ENCODE measurements at places on chromosomes 7 and 10. TPM values are rescaled to one million over a fixed set of nuclear protein-coding genes. Genes with fewer than 3 reads are reported as not detected.

DNA sequence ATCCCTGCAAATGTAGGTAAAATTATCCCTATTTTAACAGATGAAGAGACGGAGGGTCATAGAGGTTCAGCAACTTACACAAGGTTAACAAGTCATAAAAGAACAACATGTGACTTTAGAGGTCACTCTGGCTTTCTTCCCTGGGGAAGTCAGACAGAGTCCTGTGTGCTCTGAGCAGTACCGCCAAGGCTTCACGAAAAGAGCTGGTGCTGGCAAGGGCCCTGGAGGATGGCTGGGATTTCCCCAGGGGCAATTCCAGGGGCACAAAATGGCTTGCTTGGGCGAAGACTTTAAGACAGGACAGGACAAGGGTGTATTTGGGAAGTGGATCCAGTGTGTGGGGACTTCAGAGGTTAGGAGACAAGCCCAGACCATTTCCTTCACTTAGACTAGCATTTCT lies 144.1 kb downstream of the PIP4K2A start:
- peaks cover 5% of the 10 kb centered on the region for H3K36me3 ChIP-seq
- no peak overlapping the region for H3K4me3 ChIP-seq

GRCh38 chr7:33824911-33825459 lies 80.4 kb upstream of the BMPER start:
- H3K27ac ChIP-seq, result no peak overlapping the region
- no peak for DNase-seq
- H3K4me3 ChIP-seq, result no peak overlapping the region
- no peaks in the 10 kb centered on the region for H3K27me3 ChIP-seq

DNA sequence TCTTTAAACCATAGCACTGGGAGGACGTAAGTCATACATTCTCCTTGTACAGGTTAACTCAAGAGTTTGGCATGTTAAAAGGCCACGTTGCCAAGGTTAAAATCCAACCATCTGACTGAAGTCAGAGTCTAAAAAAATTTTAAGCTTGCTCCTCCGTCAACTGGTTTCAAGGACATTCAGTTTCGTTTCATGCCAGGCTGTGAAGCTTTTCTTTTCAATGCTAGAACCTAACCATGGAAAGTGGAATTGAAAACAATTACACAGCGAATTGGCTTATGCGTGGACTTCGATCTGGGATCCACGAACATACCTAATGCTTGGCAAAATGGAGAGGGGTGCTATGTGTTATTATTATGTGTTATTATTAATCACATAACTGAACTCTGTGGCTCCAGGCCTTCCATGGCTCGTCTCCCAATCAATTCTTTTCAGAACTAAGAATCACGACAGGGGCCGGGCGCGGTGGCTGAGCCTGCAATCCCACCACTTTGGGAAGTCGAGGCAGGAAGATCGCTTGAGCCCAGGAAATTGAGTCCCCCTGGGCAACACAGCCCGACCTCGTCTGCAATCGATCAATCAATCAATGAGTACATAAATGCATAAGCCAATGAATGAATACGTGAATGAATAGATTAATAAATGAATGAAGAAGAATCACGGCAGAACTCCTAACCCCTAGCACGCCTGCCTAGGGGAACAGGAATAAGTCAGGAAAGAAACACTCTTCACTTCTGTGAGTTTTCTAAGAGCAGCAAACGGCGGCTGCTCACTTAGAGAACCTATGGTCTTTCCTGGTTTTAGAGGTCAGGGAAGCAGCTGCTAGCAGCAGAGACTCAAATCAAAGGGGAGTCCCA lies 733 bp upstream of the ARL5B start:
- DNase-seq, result no peak
- H3K27ac ChIP-seq, result peak overlapping the region; percentile 99
- H3K4me3 ChIP-seq, result peak overlapping the region; percentile 91
- peaks cover 32% of the 10 kb centered on the region for H3K4me1 ChIP-seq
- H3K36me3 ChIP-seq, result no peaks in the 10 kb centered on the region
- H3K27me3 ChIP-seq, result no peaks in the 10 kb centered on the region

GRCh38 chr7:144786079-144786478 lies 49.8 kb downstream of the TPK1 start:
- no peaks in the 10 kb centered on the region for H3K36me3 ChIP-seq
- no peaks in the 10 kb centered on the region for H3K4me1 ChIP-seq
- no peaks in the 10 kb centered on the region for H3K27me3 ChIP-seq
- DNase-seq, result no peak

GRCh38 chr10:113345826-113346624 lies 206.8 kb upstream of the HABP2 start:
- H3K27me3 ChIP-seq, result no peaks in the 10 kb centered on the region
- no peak for DNase-seq
- no peak overlapping the region for H3K27ac ChIP-seq
- H3K4me3 ChIP-seq, result no peak overlapping the region

DNA sequence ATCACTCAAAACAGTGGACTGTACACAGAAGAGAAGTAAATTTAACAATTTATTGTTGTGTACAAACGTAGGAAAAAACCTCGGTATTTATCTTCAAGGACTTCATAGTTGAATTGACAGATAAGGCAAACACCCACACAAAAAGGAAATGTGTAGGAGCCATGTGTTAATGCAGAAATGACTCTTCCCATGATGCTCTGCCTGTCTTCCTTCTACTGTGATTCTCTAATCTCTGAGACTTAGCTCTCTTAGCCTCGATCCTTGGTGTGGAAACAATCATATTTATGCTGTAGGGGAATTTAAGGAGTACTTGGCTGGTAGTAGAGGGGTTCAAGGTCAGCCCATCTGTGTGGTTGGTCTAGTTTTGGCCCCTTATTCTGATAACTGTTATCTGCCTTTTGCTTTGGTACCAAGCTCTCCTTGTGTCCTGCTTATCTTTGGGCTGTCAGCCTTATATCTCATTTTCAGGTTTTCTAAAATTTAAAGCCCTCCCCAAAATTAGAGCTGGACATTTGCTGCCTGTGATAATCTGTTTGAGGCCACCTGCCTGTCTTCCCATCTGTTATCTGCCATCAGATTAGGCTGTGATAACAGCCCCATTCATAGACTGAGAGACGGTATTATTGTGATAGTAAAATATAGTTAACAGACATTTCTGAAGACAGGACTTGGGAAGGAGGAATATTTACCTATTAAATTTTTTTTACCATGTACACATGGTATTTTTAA lies 81.7 kb downstream of the GPR85 start:
- no peaks in the 10 kb centered on the region for H3K4me1 ChIP-seq
- no peaks in the 10 kb centered on the region for H3K27me3 ChIP-seq

GRCh38 chr10:10605551-10606081 lies 412.1 kb upstream of the CELF2 start:
- H3K27ac ChIP-seq, result peak overlapping the region; percentile 34
- no peaks in the 10 kb centered on the region for H3K27me3 ChIP-seq
- no peaks in the 10 kb centered on the region for H3K4me1 ChIP-seq
- no peak overlapping the region for H3K4me3 ChIP-seq
- DNase-seq, result no peak

DNA sequence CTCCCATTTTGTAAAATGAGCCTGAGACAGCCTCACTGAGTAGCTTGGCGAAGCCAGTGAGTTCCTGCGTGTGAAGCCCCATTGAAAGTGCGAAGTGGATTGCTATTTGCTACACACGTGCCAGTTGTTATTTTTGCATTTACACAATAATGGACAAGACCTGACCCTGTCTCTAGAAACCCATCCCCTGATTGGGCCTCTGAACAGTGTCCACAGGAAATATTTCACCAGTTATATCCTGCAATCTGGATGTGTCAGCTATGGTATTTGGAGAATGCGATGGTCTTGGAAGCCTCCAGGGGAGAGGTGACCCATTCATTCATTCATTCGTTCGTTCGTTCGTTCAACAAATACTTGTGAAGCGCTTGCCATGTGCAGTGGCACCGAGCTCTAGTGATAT lies 37.1 kb downstream of the COL13A1 start:
- no peaks in the 10 kb centered on the region for H3K36me3 ChIP-seq
- no peak for DNase-seq
- no peaks in the 10 kb centered on the region for H3K4me1 ChIP-seq
- no peak overlapping the region for H3K27ac ChIP-seq
- H3K4me3 ChIP-seq, result no peak overlapping the region

DNA sequence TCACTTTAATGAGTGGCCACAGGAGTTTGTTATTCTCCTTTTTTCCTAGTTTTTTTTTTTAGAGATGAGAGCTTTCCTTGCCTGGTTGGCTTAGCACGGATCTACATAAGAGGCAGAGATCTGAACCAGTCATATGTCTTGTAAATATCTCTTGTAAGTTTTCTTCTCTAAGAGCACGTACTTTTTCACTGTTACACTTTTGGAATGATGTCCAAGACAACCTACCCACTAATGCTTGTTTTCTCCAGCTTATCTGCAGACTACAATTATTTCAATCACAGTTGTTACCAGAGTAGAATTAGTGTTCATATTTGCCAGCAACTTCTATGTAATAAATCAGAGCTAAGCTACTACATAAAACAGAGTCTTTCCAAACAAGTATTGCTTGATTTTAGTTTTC lies 444.6 kb downstream of the KCNMA1 start:
- H3K36me3 ChIP-seq, result no peaks in the 10 kb centered on the region
- no peak for DNase-seq
- no peak overlapping the region for H3K27ac ChIP-seq
- H3K4me3 ChIP-seq, result no peak overlapping the region

DNA sequence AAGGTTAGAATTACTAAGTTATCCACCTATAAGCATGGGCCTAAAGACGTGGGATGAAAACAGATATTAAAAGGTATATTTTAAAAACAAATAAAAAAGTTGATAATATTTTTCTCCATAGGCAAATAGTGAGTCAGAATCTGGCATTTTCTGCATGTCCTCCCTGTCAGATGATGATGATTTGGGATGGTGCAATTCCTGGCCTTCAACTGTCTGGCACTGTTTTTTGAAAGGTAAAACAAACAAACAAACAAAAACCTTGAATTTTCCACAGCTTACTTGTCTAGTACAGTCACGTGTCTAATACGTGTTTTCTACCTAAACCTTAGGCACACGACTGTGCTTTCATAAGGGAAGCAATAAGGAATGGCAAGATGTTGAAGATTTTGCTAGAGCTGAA lies 17.4 kb downstream of the HBP1 start:
- DNase-seq, result no peak
- H3K4me1 ChIP-seq, result peaks cover 19% of the 10 kb centered on the region
- H3K27me3 ChIP-seq, result no peaks in the 10 kb centered on the region
- H3K36me3 ChIP-seq, result no peaks in the 10 kb centered on the region
- H3K4me3 ChIP-seq, result no peak overlapping the region

DNA sequence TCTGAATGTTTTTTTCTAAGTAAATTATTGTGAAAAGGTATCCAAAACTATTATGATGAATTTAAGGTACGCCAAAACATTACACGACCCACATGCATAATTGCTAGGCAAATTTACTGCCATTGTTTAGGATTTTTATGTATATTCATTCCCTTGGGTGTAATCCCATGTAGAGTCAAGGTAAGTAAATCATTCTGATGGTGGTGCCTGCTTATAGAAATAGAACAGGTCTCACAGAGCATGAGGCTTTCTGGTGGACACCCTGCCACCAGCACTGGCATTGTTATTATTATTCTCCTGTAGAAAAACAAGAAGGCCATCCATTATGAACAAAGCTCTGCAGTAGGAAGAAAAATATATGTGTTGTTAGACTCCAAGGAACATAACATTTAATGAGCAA lies 111.7 kb upstream of the ZNF804B start:
- H3K27ac ChIP-seq, result no peak overlapping the region
- no peak overlapping the region for H3K4me3 ChIP-seq
- no peak for DNase-seq
- no peaks in the 10 kb centered on the region for H3K4me1 ChIP-seq

DNA sequence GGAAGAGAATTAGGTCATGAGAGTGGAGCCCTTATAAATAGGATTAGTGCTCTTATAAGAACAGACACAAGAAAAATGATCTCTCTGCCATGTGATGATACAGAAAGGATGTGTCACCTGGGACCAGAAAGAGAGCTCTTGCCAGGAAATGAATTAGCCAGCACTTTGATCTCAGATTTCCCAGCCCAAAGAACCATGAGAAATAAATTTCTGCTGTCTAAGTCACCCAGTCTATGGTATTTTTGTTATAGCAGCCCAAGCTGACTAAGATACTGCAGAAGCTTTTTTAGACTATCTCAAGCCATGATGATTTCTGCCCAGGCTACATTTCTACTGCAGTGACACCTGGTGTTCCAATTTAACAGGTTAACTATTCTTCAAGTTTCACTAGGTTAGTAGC lies 84.8 kb downstream of the RSU1 start:
- H3K27me3 ChIP-seq, result no peaks in the 10 kb centered on the region
- H3K36me3 ChIP-seq, result peaks cover 10% of the 10 kb centered on the region
- no peak overlapping the region for H3K27ac ChIP-seq
- DNase-seq, result no peak
- no peak overlapping the region for H3K4me3 ChIP-seq

DNA sequence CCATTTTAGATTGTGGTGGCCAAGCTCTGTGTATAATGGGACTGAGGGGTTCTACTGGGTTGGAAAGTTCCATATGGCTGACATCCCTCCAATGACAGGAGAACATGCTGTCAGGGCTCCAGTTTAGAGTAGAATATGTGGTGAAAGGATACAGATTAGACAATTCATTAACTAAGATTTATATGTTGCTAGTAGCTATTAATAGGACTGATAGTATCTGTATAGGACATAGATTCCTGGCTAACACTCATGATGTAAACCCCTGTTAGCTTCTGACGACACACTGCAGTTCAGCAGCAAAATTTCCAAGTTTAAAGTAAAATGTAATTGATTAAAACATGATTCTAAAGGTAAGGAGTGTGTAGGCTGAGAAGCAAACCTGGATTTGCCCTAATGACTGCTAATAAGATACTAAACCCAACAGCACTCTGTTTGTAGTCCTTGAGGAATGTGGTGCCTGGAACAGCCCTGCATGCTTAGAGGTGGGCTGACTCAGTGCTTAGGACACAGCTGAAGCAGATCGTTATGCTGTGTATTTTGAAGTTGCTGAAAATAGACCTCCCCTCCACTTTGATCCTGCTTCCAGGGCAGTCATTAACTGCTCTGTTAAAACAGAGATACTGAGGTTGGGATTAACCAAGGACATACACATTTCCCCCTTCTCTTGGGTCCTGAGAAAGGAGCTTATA lies 1129.6 kb downstream of the SORCS3 start:
- no peak overlapping the region for H3K4me3 ChIP-seq
- no peak overlapping the region for H3K27ac ChIP-seq
- DNase-seq, result no peak
- H3K4me1 ChIP-seq, result no peaks in the 10 kb centered on the region

DNA sequence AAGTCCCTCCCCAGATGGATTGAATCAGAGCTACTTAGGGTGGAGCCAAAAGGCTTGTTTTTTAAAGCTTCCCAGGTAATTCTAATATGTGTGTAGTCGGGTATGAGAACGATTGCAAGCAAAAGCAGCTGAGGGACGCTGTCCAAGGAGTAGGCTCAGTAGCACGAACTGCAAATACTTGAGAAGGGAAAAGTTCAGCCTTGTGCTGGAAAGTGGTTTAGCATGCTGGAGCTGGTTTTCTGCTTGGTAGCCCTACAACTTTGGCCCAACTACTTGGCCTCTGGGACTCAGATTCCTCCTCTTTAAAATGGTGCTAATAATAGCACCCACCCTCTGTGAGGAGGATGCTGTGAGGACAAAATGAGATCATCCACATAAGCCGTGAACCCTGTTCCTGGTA lies 76.2 kb downstream of the AHR start:
- H3K4me3 ChIP-seq, result no peak overlapping the region
- peaks cover 29% of the 10 kb centered on the region for H3K4me1 ChIP-seq
- no peak for DNase-seq
- H3K36me3 ChIP-seq, result no peaks in the 10 kb centered on the region
- no peaks in the 10 kb centered on the region for H3K27me3 ChIP-seq

The ABCF2 gene
- 25.3 TPM for total RNA-seq

The GRID2IP gene
- not detected for total RNA-seq

The CHST3 gene
- 26.0 TPM for total RNA-seq

The CALML5 gene
- 102 TPM for total RNA-seq

The OPN4 gene
- not detected for total RNA-seq

The AQP1 gene
- total RNA-seq, result 243 TPM

The MSANTD7 gene
- total RNA-seq, result 11.8 TPM

The TBXAS1 gene
- 18.4 TPM for total RNA-seq

All from vagina (tissue), 2 donors.